ENCODE measurements at places on chromosomes 7 and 10. TPM values are rescaled to one million over a fixed set of nuclear protein-coding genes. Genes with fewer than 3 reads are reported as not detected.

DNA sequence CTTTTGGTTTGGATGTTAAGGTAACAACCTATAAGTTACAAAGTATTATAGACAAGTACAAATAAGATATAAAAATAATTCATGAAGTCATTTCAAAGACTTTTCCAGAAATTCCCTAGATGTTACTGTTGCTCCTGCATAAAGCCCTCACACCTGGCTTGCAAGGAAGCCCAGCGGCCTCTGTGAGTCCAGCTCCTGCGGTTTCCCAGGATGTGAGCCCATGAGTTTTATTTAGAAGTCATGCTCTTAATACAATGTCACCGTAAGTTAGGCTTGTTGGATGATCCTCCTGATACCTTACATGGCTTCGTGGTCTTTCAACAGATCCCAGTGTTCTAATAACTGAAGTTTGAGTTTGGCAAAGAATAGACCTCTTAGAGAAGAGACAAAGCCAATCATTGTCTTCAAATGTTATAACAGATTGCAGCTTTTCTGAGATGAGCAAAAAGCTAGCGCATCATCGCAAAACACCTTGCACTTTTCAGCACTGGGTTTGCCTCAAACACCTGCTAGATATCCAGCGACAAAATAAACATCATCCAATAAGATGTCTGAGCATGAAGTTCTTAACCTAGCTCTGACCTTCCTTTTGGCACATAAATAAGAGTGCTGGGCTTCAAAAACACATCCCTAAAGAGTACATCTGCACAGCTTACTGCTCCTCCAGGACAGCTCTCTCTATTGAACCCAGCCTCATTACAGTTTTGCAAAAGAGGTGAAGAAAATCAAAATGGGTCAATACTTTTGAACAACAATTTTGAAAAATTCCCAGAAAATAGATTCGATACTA, 3.6 kb downstream of the FAM171A1 start:
- no peak for DNase-seq

Gene ADRB1
- 14.1 TPM for total RNA-seq

GRCh38 chr10:22333975-22334282, 11.4 kb upstream of the SPAG6 start:
- no peak for DNase-seq

Gene NEUROD6
- not detected for total RNA-seq

Gene SPDYE2B
- total RNA-seq, result not detected

GRCh38 chr10:109978481-109978880, 29.3 kb upstream of the ADD3 start:
- no peak for DNase-seq

DNA sequence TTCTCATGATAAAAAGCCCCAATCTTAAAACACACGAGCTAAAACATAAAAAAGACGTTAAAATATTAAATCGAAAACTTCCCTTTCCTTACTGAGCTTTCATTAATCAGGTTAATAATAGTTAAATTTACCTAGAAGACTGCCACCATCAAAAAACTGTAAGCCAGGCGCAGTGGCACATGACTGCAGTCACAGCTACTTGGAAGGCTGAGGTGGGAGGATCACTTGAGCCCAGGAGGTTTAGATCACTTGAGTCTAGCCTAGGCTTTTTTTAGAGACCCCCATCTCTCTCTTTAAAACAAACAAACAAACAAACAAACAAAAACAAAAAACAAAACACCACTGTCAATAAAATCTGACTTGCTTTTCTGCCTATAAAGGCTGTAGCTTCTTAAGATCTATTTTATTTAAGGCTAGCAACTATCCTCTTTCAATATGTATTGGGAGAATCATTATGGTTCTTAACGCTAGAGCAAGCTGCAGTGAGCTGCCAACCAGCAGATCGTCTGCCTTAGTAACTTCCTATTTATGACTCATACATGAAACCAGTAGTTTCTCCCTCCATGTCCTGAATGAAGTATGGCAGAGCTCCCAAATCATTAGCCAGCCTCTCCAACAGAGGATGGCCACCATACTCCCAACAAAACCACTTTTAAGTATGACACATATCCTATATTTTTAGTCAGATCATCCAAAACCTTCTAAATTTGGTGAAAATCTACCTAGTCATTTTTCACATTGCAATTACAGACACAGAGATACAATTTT, 163.7 kb downstream of the SRPK2 start:
- DNase-seq, result no peak

DNA sequence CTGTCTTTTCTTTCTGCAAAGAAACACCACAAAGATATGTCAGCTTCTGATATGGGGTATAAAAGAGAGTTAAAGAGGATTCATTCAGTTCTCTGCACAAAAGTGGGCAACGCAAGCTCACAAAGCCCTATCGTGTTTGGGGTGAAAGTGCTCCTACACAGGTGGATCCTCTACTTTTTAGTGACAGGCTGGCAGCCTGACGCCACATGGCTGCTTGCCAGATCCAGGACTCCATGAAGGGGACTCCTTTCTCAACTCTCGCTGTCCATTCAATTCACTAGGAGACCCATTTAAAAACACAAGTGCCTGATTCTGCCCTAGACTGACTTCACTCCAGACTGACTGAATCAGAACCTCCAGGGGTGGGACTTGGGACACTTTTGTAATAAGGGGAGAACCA, 8.0 kb downstream of the PARP12 start:
- no peak for DNase-seq

DNA sequence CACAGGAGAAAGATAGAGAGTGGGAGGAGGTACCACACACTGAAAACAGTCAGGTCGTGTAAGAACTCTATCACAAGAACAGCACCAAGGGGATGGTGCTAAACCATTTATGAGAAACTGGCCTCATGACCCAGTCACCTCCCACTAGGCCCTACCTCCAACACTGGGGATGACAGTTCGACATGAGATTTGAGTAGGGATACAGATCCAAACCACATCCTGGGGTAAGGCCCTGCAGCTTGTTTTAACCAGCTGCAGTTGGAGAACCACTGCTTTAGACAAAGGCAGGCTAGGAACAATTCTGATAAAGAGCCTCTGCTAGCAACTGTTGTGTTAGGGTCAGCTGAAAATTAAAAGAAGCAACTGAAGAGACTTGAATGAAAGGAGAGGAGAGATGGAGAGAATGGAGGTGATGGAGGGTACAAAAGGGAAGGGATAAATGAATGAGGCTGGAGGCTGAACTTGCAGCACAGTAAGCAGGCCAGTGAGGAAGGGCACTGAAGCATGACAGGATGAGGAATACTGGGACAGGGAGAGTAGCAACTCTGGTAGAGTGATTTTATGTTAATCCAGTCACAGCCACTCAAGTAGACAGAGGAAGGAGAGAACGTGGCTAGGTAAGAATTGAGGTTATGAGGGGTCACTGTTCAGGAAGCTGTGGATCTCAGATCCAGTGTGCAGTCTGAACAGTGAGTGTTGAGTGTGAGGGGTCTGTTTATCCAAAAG, 23.6 kb downstream of the MEST start:
- DNase-seq, result no peak

- no peak for DNase-seq
Measured at GRCh38 chr7:49497471-49497870, 276.0 kb upstream of the VWC2 start.

Gene FIGNL1
- total RNA-seq, result 3.3 TPM

- no peak for DNase-seq
Measured at GRCh38 chr10:28036587-28036986, 37.7 kb upstream of the ODAD2 start.

Gene CHAT
- not detected for total RNA-seq

DNA sequence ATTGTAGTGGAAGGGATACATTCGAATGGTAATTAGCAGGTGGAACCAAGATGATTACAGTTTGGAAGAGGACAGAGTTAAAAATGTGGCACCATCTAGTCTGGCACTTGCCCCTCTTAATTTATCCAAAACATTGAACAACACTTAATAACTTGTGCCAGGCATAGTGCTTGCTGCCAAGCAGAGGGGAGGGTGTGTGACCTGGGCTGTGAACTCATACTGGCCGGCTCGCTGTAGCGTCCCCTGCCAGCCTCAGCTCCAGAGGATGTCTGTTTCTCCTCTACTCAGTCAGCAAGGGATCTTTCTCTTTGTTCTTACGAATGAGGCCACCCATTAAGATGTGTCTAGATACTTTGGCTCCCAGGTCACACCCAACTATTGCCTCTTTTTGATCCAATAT, 179.4 kb upstream of the INHBA start:
- DNase-seq, result no peak

- no peak for DNase-seq
Measured at GRCh38 chr10:35783305-35783838, 141.3 kb upstream of the FZD8 start.

DNA sequence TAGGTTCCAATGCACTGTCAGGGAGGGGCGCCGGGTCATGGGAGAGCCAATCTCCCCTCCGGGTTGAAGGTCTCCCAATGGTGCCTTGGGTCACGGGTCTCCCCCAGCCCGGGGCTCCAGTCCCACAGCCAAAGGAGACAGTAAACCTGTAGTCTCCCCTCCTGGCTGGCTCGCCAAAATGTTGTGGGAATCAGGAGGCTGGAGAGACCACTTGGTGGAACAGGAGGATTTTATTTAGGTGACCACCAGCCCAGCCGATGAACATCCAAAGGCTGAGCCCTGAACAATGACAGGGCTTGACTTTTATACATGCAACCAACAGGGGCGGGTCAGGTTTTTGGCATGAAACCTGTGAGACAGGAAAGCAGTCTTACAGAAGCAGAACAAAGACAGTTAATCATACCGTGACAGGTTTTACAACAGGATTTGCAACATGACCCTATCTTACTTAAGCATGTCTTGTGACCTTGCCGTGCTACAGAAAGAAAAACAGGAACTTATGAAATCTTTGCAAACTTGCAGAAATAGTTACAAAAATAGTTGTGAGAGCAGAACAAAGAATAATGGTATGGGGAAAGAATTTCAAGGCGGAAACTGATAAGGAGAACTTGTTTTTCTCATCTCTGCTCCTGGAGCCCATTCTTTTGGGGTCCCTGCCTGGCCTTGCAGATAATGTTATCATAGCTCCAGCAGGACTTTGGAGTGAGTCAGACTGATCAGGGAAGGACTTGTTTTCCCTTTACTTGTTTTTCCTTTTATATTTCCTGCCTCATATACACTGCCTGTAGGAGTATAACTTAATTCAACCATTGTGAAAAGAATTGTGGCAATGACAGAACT, 7.1 kb downstream of the ERV3-1 start:
- no peak for DNase-seq

- no peak for DNase-seq
Measured at GRCh38 chr7:90771281-90771680, 175.2 kb downstream of the CDK14 start.

GRCh38 chr10:110794808-110795207, 76.9 kb upstream of the PDCD4 start:
- DNase-seq, result no peak

DNA sequence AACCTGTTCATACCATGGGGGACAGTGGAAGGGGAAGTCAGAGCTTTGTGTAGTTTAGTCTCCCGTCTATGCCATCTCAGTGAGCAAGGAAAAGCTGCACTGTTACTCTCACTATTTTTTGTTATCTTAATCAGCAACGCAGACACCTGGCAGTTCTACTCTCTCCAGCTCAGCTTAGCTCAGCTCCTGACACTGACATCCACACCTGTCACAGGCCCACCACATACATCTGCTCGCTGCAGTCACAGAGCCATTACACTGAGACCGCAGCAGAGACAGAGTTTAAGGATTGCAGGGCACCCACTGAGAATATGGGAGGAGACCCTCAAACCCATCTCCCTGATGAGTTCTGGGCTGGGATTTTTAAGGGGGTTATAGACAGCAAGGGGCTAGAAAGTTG, 257.3 kb upstream of the AKR1E2 start:
- no peak for DNase-seq

- peak; percentile 68 for DNase-seq
Measured at GRCh38 chr7:77238703-77239136, 39.1 kb upstream of the FGL2 start.

DNA sequence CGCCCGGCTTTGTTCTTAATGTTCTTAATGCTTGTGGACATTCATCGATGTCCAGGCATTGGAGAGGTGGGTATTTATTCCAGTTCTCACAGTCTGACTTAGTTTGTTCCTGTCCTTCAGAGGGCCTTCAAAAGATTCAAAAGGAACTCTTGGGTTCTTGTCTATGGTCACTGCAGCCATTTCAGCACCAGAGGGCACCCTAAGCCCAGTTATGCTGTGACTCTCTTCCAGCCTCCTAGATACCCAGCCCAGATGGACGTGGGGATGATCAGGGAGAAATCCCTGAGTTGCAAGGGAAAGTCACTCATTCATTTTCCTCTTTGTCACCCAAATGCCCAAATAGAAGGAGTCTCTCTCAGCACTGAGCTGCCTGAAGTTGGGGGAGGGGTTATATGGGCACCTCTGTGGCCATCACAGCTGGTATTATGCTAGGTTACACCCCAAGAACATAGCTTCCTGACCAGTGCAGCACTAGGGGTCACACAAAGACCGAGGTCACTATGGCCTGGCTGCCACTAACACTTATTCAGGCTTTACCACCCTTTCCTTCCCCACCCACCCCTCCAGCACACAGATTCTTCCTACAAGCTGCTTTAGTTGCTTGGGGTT, 26.5 kb upstream of the CCDC126 start:
- no peak for DNase-seq

DNA sequence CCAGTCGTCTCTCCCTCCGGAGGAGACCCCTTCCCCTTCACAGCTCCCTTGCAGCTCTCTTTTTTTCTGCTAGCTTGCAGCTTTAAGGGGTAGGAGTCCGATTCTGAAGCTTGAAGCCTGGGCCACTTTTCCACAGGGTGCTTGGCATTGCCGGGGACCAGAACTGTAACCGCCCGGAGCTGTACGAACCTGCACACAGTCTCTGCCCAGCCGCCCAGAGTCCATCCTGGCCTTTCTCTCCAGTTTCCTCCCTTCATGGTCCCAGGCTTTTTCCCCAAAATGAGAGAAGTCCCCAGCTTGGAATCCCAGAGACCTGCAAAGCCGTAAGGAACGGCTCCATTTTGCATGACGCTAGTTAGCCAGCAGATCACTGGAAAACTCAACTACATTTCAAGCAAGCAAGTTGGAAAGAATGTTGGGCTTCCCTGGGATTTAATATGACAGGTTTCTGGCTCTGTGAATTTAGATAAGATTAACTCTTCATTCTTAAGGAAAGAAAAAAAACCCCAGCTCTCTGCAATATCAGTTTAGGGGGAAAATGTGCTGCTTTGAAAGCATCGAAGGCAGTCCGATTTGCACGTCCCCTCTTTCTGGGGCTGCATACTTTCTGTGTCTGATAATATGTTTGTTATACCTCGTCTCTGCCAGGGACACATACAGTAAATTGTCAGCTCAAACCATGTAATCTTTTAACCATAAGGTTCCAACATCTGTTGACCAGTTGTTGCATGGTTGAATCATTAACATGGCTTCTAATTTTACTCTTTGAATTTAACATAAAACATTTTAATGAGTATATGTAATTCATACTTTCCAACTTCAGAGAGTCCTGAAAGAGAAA, 190.0 kb upstream of the LYZL2 start:
- no peak for DNase-seq

GRCh38 chr7:130918129-130919052, 184.4 kb upstream of the KLF14 start:
- no peak for DNase-seq

DNA sequence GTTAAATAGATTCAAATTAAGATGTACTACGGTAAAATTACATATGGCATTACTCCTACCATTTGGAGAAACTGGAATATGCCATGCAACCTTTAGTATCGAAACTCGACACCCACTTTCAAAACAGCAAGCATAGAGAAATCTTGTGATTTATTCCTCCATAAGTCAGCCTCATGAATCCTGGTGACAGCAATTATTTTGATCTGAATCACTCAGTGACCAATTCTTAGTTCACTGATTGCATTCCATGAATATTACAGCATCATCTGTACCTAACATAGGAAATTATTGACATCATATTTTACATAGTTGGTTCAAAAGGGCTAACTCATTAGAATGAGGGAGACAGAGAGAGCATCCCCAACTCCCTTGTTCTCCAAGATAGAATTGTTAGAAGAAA, 89.6 kb downstream of the CACNB2 start:
- peak; percentile 7 for DNase-seq

Gene NKX1-2
- not detected for total RNA-seq

GRCh38 chr7:99398891-99399445, 9.4 kb downstream of the PDAP1 start:
- DNase-seq, result no peak
